HL-60 (cell line): ENCODE measurements at places on chromosomes 7 and 10.
A peak's percentile ranks its signal among the peaks of the same experiment; 100 is the strongest.

DNA sequence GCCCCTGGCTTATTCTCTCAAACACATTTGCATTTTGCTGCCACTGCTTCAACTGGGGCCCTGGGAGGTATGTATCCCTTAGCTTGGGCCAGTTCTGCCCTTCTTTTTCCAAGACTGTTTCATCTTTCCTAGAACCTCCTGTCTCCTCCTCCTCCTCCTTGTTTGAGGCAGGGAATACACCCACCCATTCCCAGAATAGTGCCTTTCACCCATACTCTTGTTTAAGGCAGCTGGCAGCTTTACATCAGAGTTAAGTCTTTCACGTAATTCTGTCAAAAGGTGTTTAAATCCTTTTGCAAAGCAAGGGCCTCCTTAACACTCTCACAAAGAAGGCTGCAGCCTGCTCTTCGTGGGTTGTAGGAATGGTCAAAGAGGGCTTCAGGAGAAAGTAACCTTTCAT lies 150.9 kb upstream of the AGK start:
- DNase-seq, result no peak

DNA sequence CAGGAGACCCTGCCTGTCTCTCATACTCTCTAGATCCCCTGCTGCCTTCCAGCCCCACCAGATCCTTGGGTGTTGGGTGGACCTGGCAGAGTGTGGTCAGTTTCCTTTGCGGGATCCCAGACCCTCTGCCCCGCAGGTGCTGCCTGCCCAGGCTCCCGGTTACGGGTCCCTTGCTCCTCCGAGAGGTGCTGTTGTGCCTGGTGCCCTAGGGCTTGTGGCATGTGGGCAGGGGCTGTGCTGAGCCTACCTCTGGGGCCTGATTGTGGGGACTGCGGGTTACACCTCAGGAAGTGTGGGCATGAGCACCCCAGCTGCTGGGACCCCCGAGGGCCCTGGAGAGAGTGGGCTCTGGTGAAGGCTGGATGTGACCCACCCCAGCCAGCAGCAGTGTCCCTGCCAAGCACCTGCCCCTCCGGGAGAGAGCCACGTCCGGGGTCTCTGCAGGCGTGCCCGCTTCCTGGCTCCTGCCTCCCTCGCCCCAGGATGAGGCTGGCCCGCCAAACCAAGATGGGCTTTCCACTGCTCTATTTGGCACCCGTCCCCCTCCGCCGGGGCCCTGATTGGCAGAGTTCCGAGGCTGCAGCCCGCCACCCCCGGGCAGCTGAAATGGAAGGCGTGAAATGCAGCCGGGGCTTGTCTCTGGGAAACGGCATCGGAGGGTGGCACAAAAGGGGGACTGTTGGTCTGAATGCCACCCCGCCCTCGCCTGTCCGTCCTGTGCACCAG lies 17.0 kb downstream of the CLIP2 start:
- DNase-seq, result no peak

DNA sequence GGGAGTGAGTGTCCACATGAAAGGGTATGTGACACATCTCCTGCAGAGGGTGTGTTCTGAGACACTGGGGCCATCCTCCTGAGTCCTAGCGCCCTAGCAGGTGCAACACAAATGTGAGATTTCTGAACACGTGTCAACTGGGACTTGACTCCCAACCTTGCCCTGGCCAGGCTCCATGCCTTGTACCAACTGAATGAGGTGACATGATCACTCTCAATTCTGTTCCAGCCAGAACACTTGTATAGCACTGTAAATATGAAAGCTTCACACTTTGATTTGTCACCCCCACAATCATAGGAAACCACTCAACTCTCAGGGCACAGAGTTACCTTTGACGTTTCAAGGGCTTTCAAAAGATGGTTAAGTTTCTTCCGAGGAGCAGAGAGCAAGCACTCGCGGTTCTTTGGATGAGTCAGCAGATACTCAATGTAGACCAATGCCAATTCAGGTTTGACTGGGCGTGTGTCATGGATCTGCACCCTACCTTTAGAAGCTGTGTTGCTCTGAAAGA lies 48.6 kb downstream of the NCAPG2 start:
- no peak for DNase-seq

DNA sequence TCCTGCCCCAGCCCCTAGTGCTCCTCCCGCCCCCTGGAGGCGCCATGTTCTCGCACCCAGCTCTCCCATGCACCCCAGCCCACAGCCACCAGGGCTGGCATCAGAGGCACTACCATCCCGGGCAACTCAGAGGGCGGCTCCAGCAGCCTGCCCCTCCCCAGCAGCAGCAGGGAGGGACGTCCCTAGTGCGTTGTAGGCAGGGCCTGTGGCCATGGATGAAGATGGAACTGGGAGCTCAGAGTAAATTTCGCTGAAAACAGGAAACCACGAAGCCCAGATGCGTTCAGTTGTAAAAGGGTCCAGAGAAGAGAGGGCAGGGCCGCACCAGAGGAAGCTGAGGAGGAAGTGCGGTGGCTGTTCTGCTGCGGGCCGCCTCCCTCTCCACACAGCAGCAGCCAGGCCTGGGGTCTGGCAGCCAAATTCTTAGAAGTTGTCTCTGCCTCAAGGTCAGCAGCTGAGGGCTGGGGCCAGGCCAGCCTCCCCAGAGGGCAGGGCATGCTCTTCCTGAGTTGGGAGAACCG lies 24.6 kb downstream of the VSIR start:
- DNase-seq, result peak; percentile 90
